Activated CD4-positive, alpha-beta T cell treated with anti-CD3 and anti-CD28 coated beads for 1 hour (primary cell): ENCODE measurements at places on chromosomes 16 and 17.

GRCh38 chr16:27367461-27368357, 34.3 kb upstream of the IL21R start:
- peak; percentile 86 for DNase-seq

DNA sequence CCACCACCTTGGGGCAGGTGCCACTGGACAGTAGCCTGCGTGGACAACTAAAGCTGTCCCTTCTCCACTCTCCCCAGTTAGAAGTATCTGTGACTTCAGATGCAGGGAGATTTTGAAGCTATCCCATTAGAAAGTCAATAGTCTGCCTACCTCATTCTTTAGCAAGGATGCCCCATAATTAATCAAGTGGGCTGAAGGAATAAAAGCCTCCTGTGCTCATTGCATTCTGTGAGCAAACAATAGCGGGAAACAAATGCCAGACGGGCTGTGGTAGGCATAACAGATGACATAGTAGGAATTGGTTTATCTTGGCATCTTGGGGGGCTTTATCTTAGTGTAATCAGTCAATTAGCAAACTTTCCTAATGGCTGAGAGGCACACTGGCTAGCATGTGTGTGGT, 96.7 kb upstream of the HSBP1 start:
- DNase-seq: no peak

DNA sequence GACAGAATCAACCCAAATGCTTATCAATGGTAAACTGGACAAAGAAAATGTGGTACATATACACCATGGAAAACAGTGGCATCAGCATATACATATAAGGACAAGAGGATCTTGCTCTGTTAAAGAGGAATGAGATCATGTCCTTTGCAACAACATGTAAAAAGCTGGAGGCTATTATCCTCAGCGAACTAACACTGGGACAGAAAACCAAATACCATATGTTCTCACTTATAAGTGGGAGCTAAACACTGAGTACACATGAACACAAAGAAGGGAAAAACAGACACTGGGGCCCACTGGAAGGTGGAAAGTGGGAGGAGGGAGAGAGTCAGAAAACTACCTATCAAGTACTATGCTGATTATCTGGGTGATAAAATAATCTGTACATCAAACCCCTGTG, 447.3 kb upstream of the MAF start:
- DNase-seq: no peak

GRCh38 chr17:76079535-76079955, 563 bp downstream of the ZACN start:
- DNase-seq: no peak

DNA sequence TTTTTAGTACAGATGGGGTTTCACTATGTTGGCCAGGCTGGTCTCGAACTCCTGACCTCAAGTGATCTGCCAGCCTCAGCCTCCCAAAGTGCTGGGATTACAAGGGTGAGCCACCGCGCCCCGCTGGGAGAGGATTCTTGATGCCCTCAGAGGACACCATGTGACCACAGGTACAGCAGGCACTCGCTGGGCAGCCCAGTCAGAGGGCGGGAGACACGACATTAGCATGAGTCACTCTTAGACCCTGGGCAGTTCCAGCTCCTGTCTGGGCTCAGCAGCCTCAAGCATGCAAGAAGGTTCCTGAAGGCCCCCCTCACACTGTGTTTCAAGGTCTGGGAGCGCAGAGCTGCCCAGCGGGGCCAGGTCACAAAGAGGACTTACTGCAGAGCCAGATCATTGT, 11.9 kb downstream of the STAC2 start:
- no peak for DNase-seq

GRCh38 chr16:49932946-49933345, 77.0 kb upstream of the ZNF423 start:
- no peak for DNase-seq

- DNase-seq: no peak
These were observed 315.6 kb downstream of the SNX29 start for GRCh38 chr16:12291989-12292759.

DNA sequence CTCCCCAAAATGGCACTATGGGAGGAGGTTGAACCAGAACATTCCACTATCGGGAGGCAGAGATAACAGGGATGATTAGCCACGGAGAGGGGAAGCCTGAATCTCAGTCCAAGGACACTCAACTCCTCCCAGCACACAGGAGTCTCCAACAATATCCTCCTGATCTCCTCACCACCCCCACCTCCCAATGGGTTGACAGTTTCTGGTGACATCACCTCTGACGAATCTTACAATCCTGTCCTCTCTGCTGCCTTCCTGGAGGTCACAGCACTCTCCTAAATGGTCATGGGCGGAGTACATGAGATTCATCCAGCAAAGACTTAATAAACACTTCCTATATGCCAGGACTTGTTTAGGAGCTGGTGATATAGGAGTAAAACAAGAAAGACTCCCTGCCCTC, 80.9 kb downstream of the SLC6A2 start:
- no peak for DNase-seq

GRCh38 chr17:1272701-1273100, 2.5 kb downstream of the BHLHA9 start:
- DNase-seq: no peak

DNA sequence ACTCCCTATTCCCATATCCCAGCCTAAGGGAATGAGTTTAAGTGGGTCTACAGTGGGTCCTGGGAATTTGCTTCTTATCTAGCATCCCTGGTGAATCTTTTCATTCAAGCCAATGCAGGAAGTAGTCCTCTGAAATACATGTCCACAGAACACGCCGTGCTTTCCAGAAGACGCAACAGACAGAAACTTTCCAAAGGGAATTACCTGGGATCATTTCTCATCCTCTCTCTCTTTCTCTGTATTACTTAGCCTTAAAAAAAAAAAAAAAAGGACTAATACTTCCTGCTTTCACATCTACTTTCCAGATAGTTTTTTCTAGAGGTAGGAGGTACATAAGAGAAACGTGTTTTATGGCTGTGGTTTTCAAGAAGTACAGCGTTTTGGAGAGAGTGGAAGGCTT, 499.0 kb downstream of the MAF start:
- DNase-seq: no peak

GRCh38 chr17:76213491-76213890, 26.8 kb downstream of the RNF157 start:
- DNase-seq: no peak

GRCh38 chr16:62079236-62079635, 43.0 kb upstream of the CDH8 start:
- DNase-seq: no peak

- peak; percentile 63 for DNase-seq
These were observed 500 bp downstream of the COX6A2 start for GRCh38 chr16:31427441-31428278.
